ENCODE measurements at places on chromosomes 4 and X. TPM values are rescaled to one million over a fixed set of nuclear protein-coding genes. Genes with fewer than 3 reads are reported as not detected.

DNA sequence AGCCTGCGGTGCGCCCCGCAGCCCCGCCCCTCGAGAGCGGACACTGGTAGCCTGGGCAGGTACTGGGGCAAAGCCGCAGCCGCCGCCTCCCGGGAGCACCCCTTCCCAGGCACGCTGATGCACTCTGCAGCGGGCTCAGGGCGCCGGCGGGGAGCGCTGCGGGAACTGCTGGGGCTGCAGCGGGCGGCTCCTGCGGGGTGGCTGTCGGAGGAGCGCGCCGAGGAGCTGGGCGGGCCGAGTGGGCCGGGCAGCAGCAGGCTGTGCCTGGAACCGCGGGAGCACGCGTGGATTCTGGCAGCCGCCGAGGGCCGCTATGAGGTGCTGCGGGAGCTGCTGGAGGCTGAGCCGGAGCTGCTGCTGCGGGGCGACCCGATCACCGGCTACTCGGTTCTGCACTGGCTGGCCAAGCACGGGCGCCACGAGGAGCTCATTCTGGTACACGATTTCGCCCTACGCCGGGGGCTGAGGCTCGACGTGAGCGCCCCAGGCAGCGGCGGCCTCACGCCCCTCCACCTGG, 401 bp downstream of the SOWAHD start:
- no peaks in the 10 kb centered on the region for H3K36me3 ChIP-seq
- H3K27me3 ChIP-seq: no peaks in the 10 kb centered on the region
- no peak overlapping the region for H3K27ac ChIP-seq

GRCh38 chr4:80912350-80912749, 118.2 kb upstream of the BMP3 start:
- H3K27ac ChIP-seq: no peak overlapping the region
- H3K36me3 ChIP-seq: peaks cover 8% of the 10 kb centered on the region
- no peak for DNase-seq
- H3K4me3 ChIP-seq: no peak overlapping the region
- no peaks in the 10 kb centered on the region for H3K4me1 ChIP-seq

DNA sequence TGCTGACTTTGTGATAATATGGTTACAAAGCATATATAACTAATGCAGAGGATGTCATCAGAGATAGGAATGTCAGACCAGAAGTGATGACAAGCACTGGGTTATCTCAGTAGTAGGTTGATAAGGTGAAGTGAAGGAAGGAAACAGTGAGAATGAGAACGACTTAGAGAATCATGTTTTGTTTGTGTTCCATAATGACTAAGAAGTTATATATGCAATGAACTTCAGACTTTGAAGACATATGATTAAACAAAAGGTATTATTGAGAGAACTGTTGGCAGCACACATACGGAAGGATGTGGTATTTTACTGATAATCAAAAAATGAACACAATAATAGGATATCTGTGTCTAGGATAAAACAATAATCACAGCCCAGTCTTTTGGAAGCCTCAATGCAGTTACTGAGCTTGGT, 18.3 kb upstream of the HHIP start:
- no peaks in the 10 kb centered on the region for H3K27me3 ChIP-seq
- H3K4me1 ChIP-seq: no peaks in the 10 kb centered on the region
- H3K27ac ChIP-seq: no peak overlapping the region
- H3K4me3 ChIP-seq: no peak overlapping the region

DNA sequence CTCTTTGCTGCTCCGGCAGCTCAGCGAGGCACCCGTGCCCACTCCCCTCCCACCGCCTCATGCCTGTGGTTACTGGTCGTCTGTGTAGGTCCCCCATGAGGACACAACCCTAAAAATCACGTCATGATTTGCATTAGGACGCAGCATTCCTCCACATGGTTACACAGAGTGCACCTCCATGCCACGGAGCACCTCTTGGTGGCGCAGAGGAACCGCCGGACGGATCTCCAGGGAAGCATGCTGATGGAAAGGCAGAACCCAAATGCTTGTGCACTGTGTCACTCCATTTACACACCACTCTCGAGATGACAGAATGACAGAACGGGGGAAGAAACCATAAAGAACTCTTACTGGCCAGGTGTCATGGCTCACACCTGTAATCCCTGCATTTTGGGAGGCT, 22.4 kb downstream of the FAM53A start:
- no peak overlapping the region for H3K4me3 ChIP-seq
- DNase-seq: no peak
- no peak overlapping the region for H3K27ac ChIP-seq
- no peaks in the 10 kb centered on the region for H3K4me1 ChIP-seq

DNA sequence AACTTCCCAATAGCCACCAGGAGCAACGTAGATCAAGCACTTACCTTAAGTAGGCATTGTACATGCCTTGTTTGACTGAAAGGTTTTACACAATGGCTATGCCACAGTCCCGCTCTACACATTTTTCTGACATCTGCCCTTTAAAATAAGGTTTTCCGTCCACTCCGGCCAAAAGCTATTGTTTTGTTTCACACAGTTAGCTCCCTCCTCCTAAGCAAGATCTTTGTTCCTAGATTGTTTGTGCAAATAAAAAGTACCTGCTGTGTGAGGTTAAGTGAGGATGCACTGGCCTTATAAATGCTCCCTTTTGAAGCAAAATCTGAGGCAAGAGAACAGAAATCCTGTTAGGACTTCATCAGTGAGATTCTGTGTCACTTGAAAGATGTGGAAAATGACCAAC, 11.8 kb downstream of the SCD5 start:
- H3K4me3 ChIP-seq: no peak overlapping the region
- no peak overlapping the region for H3K27ac ChIP-seq
- H3K27me3 ChIP-seq: peaks cover 3% of the 10 kb centered on the region
- DNase-seq: no peak
- H3K4me1 ChIP-seq: peaks cover 71% of the 10 kb centered on the region
- peaks cover 14% of the 10 kb centered on the region for H3K36me3 ChIP-seq

DNA sequence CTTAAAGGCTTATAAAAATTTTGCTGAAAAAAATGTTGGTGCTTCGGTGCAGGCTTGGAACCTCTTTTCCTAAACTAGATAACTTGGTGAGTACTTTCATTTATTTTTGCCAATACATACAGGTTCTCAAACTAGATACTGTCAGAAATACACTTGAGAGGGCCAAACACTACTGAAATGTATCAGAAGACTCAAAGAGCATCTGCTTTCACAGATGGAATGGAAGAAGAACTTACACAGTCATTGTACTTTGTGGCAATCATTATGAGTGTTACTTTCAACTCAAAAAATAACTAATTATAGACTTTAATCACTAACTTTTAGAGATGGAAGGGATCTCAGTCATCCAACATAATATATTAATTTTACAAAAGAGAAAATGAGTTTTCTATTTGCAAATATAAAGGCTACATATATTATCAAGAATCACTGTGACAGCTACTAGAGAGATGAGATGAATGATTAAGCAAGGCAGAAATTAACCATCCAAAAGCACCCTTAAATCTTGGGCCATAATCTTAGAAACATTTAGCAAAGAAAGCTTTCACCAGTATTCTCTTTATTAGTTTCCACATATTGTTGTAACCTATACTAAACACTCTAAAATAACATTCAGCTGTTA, 1.0 kb downstream of the ENAM start:
- no peak overlapping the region for H3K27ac ChIP-seq
- peaks cover 47% of the 10 kb centered on the region for H3K4me1 ChIP-seq
- H3K27me3 ChIP-seq: peaks cover 2% of the 10 kb centered on the region
- no peak for DNase-seq
- peak overlapping the region; percentile 58 for H3K4me3 ChIP-seq

DNA sequence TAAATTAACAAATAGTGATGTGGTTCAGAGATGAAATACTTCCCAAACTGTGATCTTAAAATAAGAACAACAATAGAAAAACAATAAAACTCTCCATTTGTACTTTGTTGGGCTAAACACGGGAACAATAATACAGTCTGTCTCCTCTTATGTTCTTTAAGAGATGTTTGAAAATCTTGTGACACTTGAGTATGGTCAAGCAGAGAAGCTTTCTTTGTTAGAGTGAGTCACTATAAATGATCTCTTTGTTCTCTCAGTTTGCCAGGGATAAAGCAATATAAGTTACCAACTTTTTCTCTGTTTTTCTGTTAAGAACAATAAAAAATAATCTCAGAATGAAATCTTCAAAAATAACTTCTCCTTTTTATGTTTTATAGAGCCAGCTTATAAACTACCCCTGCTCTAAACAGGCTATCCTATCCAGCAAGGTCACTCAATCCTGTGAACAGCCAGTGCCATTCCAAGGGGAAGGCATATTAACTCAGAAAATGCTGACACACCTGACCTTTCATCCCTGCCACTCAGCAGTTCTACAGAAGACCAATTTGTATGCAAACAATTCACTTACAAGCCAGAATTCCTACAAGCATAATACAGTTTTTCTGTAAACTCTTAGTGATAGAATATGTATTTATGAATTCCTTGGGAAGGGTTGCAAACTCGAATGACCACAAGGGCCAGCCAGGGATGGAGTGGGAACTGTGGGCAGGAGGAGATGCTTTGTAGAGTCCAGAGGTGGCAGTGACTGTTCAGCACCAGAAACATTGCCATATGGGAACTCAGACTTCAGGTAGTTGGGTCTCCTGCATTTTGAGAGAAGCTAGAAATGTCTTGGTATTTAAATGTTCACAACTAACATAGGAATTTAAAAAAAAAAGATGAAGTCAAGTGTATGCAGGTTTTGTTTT, 52.2 kb downstream of the AFM start:
- DNase-seq: no peak
- H3K4me1 ChIP-seq: no peaks in the 10 kb centered on the region
- H3K36me3 ChIP-seq: no peaks in the 10 kb centered on the region
- no peak overlapping the region for H3K4me3 ChIP-seq
- peaks cover 6% of the 10 kb centered on the region for H3K27me3 ChIP-seq

DNA sequence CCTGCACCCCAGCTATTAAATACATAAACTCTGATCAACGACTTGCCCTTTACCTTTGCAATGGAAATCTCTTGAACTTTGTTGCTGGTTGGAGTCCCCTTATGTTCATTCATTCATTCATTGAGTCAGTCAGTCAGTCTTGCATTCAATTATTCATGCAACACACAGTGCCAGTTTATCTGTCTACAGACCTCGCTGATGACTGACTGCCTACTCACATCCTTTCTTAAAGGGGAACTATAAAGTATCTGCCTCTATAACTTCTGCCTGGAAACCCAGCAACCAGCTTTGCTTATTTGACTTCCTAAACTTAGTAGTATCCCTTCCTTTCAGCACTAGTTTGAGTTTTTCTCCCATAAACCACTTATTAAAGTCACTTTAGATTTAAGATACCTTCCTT, 620.8 kb upstream of the ADGRL3 start:
- H3K4me3 ChIP-seq: no peak overlapping the region
- H3K36me3 ChIP-seq: no peaks in the 10 kb centered on the region
- H3K27me3 ChIP-seq: peaks cover 3% of the 10 kb centered on the region
- peaks cover 9% of the 10 kb centered on the region for H3K4me1 ChIP-seq
- no peak for DNase-seq
- H3K27ac ChIP-seq: no peak overlapping the region

GRCh38 chr4:53541577-53542206, 49.6 kb downstream of the LNX1 start:
- H3K27ac ChIP-seq: peak overlapping the region; percentile 82
- H3K4me1 ChIP-seq: peaks cover 70% of the 10 kb centered on the region
- H3K4me3 ChIP-seq: peak overlapping the region; percentile 61
- DNase-seq: peak; percentile 89

DNA sequence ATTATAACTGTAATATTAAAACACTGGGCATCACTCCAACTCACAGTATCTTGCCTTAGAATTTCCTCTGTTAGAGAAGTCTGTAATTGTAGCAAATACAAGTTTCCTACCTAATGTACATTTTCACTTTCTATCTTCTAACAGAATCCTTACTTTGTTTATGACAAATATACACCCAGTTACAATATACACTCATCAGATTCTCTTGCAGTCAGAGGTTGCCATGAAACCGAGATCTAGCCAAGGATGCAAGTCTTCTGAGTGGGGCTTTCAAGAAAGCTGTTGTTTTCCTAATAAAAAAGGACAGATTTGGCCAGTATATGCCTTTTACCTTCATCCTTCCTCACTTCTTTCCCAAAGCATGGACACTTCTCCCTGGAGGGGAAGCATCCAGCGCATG, 228.9 kb downstream of the SCFD2 start:
- DNase-seq: no peak
- H3K27ac ChIP-seq: no peak overlapping the region
- H3K4me1 ChIP-seq: peaks cover 10% of the 10 kb centered on the region
- H3K4me3 ChIP-seq: no peak overlapping the region

DNA sequence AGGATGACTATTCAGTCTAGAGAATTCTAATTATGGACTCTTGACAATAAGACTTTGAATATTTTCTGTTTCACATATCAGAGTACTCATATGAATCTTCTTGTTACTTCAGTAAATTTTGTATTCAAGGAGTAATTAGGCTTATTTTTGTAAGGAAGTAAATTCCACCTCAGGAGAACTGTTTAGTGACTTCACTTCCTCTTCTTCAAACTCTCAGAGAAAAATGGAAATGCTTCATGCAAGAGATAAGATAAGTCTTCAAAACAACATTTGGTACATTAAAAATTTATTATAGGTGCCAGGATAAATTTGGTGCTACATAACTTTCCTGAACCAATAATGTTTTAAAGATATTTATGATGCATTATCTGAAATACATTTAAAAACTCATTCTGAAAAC, 1421.9 kb downstream of the PCDH7 start:
- no peak overlapping the region for H3K27ac ChIP-seq
- H3K4me3 ChIP-seq: no peak overlapping the region
- H3K27me3 ChIP-seq: no peaks in the 10 kb centered on the region
- no peak for DNase-seq

DNA sequence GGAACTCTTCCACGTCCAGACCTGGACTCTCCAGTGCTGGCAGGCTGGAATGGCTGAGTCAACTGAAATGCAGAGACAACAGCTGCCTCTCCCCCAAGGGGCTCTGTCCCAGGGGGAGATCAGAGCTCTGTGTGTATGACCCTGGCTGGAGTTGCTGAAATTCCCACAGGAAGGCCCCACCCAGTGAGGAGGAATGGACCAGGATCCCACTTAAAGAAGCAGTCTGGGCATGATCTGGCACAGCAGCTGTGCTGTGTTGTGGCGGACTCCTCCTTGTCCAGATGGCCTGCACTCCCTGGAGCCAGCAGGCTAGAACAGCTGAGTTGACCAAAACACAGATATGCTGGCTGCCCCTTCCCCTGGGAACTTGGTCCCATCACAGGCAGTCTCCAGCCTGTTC, 25.4 kb downstream of the C4orf17 start:
- no peak overlapping the region for H3K27ac ChIP-seq
- DNase-seq: no peak

DNA sequence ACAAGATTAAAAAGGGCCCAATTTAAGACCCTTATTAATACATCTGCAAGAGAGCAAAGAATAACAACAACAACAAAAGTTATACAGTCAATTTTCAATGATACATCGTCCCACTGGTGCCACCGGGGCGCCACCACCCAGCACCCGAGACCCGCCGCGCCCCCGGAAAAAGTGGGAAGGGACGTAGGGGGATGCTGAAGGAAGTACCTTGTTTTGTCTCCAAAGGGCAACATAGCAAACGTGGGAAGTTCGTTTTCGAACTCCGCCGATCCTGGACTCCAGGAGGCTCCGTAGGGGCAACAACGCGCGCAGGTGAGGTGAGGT, 1.7 kb downstream of the PDE5A start:
- H3K4me3 ChIP-seq: peak overlapping the region; percentile 99
- H3K4me1 ChIP-seq: peaks cover 42% of the 10 kb centered on the region
- H3K27ac ChIP-seq: peak overlapping the region; percentile 82
- H3K36me3 ChIP-seq: no peaks in the 10 kb centered on the region
- H3K27me3 ChIP-seq: peaks cover 3% of the 10 kb centered on the region
- no peak for DNase-seq

Gene TRPC5OS
- not detected for total RNA-seq

Gene FTHL17
- total RNA-seq: not detected

Gene PRRG3
- total RNA-seq: not detected

Gene CXCR3
- not detected for total RNA-seq

Gene TIGD2
- total RNA-seq: 7.8 TPM

Gene IGSF1
- total RNA-seq: not detected

Gene MAGEE1
- 4.2 TPM for total RNA-seq
